Mononuclear cell (primary cell): ENCODE measurements at places on chromosomes 3 and 15. TPM values are rescaled to one million over a fixed set of nuclear protein-coding genes. Genes with fewer than 3 reads are reported as not detected.

PLCL2 gene
- total RNA-seq: 73.6 TPM

HESX1 gene
- total RNA-seq: 0.52 TPM

PYGO1 gene
- under 0.01 TPM for total RNA-seq

CHRM5 gene
- not detected for total RNA-seq

SLCO2A1 gene
- total RNA-seq: not detected

FES gene
- total RNA-seq: 27.9 TPM

CAND2 gene
- total RNA-seq: 0.84 TPM

GPR156 gene
- 0.42 TPM for total RNA-seq

MESP2 gene
- total RNA-seq: not detected

DOCK3 gene
- 1.0 TPM for total RNA-seq

CAMK1 gene
- 24.7 TPM for total RNA-seq

FBXW12 gene
- not detected for total RNA-seq

OCA2 gene
- total RNA-seq: 0.10 TPM

RNU5B-1 gene
- total RNA-seq: not detected

GUCA1C gene
- not detected for total RNA-seq

P2RY12 gene
- 14.1 TPM for total RNA-seq

KIF15 gene
- 1.5 TPM for total RNA-seq
